Stimulated activated CD4-positive, alpha-beta T cell treated with anti-CD3 and anti-CD28 coated beads, TNF-alpha, amount 100 ng/mL, for 24 hours (primary cell): ENCODE measurements at places on chromosomes 2 and 18.

DNA sequence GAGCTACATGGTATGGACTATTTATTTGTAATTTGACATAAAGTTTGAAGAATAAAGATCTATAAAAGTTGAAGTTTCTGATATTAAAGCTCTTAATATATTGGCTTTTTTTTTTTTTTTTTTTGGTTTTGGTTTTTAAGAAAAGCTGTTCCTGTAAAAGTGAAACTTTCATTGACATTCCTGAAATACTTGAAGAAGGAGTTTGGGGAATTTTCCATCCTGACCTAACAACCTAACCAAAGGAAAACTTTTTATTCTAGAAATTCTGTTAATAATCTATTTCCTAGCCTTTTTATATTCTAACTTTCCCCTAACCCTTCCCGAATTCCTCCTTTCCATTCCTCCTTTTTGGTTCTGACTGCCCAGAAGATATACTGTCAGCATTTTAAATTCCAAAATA, 83.7 kb downstream of the ACSL3 start:
- DNase-seq = no peak

GRCh38 chr2:142693171-142693950, 184.1 kb upstream of the KYNU start:
- DNase-seq = no peak

DNA sequence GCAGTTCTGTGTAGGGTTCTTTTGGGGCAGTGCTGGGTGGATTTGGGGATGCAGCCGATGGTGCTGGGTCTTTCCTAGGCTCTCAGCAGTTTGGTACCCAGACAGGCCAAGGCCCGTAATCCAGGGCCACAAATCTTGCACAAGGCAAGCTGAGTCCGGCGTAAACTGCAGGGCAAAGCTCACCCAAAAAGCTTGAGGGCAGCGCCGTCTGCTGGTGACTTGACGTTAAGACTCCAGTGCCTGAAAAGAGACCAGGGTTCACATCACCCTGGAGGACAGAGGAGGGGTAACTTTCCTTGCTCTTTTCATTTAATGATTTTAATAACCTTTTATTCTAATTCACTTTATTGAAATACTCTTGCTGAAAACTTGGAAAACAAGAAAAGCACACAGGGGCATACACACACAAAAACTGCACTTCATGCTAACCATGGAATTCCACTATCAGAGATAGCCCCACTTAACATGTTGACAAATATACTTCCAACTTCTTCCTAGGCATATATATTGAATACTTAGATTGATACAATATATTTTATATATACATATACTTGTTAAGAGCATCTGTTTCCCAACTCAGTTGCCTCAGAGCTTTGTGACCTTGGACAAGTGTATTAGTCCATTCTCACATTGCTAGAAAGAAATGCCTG, 38.9 kb downstream of the CNGA3 start:
- peak; percentile 53 for DNase-seq

DNA sequence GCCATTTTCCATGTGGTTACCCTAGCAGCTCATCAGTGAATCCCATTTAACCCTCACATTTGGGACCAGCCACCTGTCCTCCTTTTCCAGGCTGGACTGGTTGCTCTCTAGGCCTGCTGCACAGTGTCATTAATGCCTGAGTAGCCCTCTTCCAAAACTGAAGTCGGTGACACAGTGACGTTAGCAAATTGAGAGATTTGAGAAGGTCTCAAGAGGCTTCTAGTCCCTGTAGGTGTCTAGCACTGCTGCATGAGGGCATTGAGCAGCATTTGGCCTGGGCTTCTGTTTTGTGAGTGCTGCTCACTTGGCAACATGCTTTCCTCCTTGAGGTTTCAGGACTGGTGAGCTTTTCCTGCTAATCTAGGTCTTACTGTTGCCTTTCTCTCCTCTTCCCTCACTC, 36.7 kb downstream of the PKP4 start:
- DNase-seq = no peak

DNA sequence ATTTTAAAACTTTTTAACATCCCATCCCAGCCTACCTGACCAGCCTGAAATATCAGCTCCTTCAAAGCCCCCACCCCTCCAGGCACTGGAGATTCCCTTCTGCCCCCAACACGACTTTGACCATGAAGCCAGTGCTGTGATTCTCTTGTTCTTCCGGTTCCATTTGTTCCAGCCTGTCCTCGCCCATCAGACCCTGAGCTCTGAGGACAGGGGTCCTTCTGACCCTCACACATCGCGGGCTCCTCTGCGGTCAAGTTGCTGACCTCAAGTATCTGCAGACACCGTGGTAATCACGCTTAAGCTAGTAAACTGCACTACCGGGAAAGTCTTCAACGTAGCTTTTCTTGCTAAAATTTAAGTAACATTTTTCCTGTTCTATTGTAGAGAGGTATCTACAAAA, 282.2 kb upstream of the SALL3 start:
- DNase-seq = no peak

DNA sequence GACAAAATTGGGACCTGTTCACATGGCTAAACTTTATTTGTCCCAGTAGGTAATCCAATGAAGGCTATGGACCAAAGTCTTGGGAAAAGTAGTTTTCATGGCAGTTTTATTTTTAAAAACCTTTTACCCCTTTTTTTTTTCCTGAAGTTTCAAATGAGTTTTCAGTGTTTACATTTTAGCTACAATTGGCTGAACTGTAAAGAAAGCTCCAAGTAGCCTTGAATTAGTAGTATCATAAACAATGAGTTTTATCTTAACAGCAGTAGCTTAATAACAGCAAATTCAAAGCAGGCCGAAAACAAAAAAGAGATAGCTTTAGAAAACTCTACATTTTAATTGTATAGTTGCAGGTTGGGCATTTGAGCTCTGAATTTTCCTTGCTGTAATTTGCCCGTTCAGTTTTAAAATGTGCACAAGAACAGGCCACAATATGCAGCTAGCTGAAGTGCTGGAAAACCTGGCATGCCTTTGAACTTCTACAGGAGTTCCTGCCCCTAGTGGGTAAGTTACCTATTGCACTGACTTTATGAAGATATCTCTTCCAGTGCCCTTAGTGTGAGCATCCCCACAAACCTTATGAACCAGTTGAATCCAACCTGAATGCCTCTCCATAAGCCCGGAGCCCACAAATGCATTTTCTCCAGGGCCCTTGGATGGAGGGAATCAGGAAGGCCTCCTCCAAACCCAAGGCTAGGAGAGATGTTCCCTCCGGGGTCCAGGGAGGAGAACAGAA, 106.7 kb downstream of the XRCC5 start:
- no peak for DNase-seq

- DNase-seq = no peak
Measured at GRCh38 chr2:16238001-16238761, 297.8 kb downstream of the MYCN start.

GRCh38 chr2:59249441-59250306, 1008.5 kb upstream of the FANCL start:
- DNase-seq = no peak

- no peak for DNase-seq
Measured at GRCh38 chr2:168608796-168609195, 152.7 kb downstream of the CERS6 start.

GRCh38 chr2:43348908-43349661, 122.7 kb upstream of the ZFP36L2 start:
- no peak for DNase-seq

DNA sequence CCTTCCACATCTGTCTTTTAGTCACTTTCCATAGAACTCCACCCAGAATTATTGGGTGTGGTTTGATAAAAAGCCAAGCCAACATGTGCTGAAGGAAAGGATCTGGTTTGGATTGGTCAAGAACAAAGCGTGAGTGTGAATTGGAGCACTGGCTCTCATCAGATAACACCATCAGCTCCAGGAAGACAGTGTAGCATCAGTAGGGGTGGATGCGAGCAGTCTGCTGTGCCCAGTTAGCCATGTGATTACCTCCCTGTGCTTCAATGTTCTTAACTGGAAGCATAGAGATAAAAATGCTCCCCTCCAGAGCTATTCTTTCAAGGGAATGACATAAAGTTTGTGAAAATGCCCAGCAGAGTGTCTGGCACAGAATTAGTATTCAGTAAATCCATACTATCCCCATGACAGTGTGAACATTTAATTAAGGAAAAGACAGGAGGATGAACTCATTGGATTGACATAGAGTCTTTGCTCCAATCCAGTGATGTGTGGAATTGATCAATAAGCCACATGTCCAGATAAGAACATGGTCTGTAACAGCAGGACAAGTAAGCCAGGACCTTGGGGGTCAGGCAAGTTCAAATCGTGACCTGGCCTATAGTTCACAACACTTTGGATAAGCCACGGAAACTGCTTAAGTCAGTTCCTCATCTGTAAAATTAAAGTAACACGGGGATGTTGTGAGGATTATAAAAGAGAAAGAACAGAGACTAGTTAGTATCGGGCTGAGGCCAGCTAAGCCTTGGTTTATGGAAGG, 68.0 kb downstream of the FAM124B start:
- DNase-seq = no peak

GRCh38 chr18:61825386-61825785, 67.4 kb downstream of the RNF152 start:
- no peak for DNase-seq

DNA sequence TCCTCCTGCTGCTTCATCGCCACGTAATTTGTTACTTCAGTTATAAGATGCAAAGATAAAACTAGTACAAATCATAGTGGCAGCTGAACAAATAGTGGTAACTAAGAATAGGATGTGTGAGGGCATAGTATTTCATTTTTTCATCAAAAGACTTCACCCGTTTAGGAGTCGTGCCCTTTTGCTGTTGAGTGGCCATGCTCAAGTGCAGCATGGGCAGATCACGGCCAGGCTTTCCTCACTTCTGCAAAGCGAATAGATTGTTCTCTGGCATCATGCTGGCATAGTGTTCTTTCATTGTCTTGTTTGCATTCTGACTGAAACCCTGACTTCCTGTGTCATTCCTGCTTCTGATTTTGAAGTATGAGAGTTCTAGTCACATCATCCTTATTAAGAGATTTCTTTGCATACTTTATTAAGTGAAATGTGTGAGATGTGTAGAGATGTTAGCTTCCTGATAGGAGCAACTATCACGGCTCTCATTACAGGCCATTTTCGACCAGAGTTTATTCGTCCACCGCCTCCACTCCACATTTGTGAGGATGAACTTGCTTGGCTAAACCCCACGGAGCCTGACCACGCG, 11.8 kb downstream of the CNOT11 start:
- DNase-seq = no peak

DNA sequence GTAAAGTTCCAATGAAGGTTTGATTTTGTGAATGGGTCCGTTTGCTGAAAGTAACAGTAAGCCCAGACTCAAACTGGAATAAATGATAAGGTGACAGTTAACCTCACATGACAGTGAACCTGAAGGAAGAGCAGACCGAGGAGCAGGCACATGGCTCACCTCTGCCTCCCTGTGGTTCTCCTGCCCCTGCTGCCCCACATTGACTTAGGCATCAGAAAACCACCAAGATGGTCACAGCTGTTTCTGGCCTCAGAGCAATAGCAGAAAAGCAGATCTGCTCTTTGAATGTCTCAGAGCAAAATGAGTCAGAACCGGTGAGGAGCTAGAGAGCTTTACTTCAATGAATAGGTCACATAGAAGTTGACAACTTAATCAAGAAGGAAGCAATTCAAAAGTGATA, 487.6 kb downstream of the METTL4 start:
- DNase-seq = no peak

DNA sequence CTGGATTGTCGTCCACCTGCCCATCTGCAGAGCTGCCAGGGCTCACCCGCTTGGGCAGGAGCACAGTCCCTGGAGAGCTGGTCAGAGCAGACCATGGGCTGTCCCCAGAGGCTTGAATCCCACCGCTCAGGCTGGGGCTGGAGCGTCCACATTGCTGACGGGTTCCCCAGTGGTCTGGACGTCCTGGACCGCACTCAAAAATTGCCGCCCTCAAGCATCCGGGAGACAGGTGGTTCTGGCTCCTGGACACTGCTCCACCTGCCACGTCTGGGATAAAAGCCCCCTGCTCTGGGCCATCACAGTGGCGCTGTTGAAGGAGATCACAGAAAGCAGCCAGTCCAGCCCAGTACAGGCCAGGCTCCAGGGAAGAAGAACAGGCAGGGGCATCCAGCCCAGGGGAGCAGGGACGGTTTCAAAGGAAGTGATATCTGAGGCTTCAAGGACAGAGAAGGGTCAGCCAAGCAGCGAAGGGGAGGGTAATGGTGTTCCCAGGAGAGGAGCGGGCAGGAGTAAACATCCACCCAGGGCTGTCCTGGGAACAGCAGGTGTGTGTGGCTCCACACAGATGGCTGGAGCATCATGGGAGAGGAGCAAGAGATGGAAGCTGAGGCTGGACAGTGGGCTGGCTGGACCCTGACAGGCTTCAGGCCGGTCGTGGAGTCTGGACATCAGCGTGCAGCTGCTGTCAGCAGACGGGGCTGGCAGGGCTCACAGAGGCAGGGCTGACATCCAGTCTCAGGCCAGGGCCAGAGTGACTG, 21.9 kb upstream of the ID2 start:
- DNase-seq = no peak

DNA sequence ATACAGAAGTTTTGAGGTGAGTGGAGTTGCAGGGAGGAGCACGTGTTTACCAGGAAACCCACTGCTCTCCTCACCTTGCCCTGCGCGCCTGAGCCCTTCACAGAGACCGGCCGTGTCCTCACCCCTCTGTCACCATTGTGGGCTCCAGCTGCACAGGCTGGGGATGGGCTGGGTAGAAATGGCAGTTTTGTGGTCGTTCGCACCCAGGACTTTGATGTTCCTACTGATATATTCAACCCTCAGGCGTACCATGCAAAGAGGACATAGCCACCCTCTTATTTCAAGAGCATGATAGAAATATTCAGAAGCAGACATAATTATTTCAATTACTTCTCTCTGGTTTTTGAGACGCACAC, 78.2 kb downstream of the GBX2 start:
- DNase-seq = no peak
